ENCODE measurements at places on chromosomes 12 and 14. TPM values are rescaled to one million over a fixed set of nuclear protein-coding genes. Genes with fewer than 3 reads are reported as not detected.

GRCh38 chr12:26696613-26697092, 136.3 kb downstream of the ITPR2 start:
- DNase-seq, result no peak

DNA sequence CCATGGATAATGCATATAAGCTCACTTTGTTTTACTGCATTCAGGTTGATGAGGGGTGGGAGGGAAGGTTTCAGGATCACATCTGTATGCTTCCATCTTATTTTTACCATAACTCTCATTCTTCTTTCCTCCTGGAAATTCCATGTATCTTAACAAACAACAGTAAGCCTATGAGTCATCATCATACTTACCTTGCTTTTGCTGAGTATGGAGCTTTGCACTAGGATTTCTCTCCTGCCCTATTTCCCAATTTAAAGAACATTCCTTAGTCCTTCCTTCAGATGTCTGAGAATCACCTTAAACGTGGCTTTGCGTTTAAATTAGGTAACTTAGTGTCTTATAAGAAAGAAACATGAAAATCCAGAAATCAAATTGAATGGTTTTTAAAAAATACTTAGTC, 1.6 kb upstream of the CLEC14A start:
- no peak for DNase-seq

GRCh38 chr12:104596898-104597843, 140.4 kb downstream of the CHST11 start:
- no peak for DNase-seq

DNA sequence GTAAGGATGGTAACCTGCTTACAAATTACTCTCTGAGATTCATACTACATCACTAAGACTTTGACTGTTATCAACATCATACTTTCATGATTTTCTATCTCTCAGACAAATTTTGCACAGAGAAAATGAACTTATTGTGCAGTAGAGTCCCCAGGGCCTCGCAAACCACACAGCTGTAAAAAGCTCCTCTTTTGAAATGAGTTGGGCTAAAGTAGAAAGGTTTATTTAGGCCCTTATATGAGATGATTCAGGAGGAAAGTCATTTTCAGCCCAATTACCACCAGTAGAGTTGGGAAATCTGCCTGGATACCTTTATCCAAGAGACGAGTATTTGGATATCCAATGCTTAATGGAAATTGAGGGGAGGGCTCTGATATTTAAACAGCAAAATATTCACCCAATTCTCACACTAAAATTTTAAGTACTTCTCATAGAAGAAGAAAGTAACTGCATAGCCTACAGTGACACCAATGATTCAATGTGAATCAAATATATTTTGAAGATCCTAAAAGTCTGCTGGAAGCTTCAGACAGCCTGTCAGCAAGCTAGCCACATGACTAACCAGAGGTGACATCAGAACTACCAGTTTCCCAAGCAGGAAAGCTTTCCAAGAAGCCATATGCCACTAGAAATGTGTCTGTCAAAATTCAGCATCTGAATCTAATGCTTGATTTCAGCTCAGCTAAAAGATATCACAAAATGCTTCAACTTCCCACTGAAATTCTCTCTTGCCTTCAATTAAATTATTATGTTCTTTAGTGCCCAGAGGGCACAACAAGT, 190.1 kb upstream of the SYT1 start:
- DNase-seq, result no peak

DNA sequence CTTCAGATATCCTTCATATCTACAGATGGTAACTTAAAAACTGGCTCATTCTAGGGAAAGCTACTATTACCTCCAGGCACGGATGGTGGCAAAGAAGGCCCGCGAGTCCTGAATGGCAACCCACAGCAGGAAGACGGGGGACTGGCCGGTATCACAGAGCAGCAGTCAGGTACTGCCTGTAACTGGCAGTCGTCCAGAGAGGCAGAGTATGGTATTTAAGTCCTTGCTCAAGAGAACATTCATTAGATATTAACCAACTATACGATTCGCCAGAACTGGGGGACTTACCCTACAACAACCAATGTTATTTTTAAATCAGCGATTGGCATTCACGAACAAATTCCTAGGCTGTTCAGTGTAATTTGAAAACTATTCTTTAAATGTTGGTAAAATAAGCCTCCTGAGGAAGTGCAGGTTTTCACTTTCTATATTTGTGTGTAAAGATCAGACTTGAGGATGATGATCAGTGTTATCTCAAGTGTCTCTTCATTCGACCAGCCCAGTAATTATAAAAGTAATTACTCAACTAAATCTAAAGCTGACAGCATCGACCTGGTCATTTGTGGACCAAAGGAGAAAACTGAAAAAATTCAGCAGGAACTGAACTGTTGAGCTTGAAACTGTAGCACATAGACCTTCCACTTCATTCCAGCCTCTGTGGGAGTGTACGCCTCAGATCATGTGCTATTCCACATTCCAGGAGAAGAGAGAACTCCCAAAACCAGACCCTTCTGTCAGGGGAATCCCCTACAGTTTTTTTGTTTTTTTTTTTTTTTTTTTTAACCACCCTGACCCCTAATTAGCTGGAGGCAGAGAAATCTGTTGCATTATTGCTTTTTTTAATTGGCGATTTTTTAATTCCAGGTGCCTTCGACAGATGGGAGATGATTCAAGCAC, 75.6 kb downstream of the ESR2 start:
- DNase-seq, result no peak

GRCh38 chr12:91241756-91242155, 59.1 kb upstream of the DCN start:
- no peak for DNase-seq

GRCh38 chr14:100851586-100851916, 25.6 kb downstream of the MEG3 start:
- peak; percentile 68 for DNase-seq

MYF6 gene
- total RNA-seq, result not detected

KLRF2 gene
- not detected for total RNA-seq

ADAMTS20 gene
- not detected for total RNA-seq

All from aorta (tissue), 5 donors.